ENCODE measurements at places on chromosomes 6 and 20.

- DNase-seq, result no peak
Observed at GRCh38 chr20:13286052-13286451, 65.0 kb downstream of the ISM1 start.

GRCh38 chr6:112997421-112998085, 650.4 kb downstream of the RFPL4B start:
- no peak for DNase-seq

- no peak for DNase-seq
Observed at GRCh38 chr6:15586503-15586902, 76.3 kb downstream of the DTNBP1 start.

- no peak for DNase-seq
Observed at GRCh38 chr6:105001906-105002305, 45.0 kb downstream of the LIN28B start.

GRCh38 chr6:142055219-142055618, 77.5 kb upstream of the GJE1 start:
- no peak for DNase-seq

DNA sequence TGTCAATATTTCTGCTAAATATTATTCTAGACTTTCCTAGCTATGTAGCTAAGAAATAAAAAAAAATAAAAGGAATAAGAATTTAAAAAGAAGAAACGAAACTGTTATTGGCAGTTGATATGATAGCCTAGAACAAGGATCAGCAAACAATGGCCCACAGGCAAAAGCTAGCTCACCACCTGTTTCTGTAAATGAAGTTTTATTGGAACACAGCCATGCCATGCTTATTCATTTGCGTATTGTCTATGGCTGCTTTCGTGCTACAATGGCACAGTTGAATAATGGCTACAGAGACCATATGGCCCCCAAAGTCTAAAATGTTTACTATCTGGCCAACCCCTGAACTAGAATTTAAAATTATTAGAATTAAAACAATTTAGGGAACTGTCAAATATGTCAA, 952.6 kb upstream of the MAP3K7 start:
- no peak for DNase-seq

DNA sequence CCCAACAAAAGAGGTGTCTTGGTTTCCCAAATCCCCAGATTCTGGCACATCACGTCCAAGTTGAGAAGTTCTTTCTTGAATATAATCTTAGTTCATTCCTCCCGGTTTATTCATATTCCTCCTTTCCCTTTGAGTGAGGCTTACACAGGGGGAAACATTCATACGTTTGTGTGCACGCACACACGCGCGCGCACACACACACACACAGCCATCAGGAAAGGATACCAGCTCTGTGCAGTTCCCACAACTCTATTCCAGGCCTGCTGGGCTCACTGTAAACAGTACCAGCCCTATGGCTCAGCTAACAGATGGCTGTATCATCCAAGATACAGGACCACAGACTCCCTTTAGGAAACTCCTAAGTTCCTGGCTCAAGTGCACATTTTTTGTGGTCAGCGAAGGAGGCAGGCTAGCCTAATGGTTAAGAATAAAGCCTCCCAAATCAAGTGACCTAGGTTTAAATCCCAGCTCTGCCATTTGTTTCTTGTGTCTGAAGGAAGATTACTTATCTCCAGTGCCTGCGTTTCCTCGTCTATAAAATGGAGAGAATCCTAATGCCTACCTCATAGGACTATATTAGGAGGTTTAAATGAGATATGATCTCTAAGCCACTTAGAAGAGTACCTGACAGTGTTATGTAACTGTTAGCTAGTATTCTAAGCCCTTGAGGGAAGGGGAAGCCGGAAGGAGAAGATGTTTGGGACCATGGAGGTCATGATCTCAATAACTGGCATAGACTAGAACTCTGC, 3.7 kb upstream of the TAF8 start:
- DNase-seq, result peak; percentile 6

- no peak for DNase-seq
Observed at GRCh38 chr6:47654255-47654654, 44.1 kb upstream of the ADGRF4 start.

GRCh38 chr20:42979720-42980119, 210.0 kb downstream of the PTPRT start:
- DNase-seq, result no peak

- DNase-seq, result no peak
Observed at GRCh38 chr6:32553037-32553742, 23.1 kb upstream of the HLA-DRB5 start.

DNA sequence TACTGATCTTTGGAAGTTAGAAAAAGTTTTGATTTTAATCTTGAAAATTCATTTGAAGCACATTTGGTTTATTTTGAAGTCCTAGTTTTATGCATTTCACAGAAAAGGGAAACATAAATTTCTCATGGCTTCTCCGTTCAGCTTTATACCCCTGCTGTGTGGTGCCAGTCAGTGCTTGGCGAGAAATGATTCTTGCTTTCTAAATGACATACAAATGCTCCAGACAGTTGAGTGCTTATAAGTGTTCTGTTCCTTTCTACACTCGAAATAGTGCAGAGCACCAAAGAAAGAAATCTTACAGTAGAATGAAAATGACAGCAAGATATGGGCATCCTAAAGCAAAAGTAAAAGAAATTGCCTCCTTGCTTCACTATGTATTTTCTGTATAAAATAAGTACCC, 9.0 kb upstream of the ZNF292 start:
- no peak for DNase-seq

DNA sequence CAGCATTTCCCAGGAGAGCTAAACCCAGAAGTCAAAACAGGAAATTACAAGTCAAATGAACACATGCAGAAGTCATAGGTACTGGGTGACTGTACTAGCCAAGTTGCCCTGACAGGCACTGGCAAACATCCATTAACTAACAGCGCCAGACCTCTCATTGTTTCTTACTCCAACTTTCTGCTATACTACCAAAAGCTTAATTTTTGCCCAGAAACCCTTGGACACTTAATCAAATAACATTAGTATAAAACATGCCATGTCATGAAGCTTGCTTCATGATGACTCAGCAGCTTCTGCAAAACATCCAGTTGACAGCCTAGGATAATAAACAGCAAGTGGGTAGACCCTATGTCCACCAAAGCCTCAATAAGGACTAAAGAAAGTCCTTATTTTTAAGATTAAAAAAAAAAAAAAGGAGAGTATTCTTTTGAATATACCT, 3.5 kb downstream of the NUP153 start:
- DNase-seq, result peak; percentile 41

- no peak for DNase-seq
Observed at GRCh38 chr20:11431621-11432020, 486.1 kb upstream of the BTBD3 start.

GRCh38 chr6:101195588-101195987, 197.9 kb upstream of the GRIK2 start:
- DNase-seq, result no peak

DNA sequence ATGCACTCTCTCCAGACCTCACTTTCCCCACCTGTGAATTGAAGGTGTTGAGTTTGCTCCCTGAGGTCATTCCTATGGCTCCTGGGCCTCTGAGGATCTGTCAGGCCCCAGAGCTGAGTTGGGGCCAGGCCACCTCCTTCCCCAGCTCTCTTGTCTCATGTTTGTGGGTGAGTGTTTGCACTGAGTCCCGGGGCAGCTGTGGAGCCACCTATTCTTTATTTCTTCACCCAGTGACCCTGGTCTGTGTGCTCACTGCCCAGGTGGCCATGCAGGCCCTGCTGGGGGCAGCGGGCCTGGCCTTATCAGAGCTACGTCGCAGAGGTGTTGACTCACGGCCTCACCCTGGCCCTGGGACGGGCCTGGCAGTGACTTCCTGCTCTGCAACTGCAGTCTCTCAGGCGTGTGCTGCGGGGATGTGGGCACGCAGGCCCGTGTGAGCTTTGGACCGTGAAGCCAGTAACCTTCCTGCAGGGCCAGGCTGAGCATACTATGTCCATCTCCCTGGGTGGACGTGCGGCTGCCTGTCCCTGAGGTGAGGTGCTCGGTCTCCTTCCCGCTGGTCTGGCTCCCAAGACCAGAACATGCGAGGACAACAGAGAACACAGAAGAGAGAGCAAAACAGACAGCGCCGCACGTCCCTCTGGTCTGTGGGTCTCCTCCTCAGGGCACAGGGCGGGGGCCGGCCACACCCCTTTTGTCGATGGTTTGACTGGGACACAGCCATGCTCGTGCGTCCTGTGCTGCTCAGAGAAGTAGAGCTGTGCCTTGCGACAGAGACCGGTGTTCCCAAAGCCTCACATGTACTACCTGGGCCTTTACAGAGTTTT, 12.1 kb downstream of the TMEM181 start:
- DNase-seq, result no peak

GRCh38 chr20:51169813-51170212, 146.9 kb upstream of the KCNG1 start:
- DNase-seq, result no peak

GRCh38 chr20:35172434-35172806, 548 bp downstream of the PROCR start:
- DNase-seq, result no peak

DNA sequence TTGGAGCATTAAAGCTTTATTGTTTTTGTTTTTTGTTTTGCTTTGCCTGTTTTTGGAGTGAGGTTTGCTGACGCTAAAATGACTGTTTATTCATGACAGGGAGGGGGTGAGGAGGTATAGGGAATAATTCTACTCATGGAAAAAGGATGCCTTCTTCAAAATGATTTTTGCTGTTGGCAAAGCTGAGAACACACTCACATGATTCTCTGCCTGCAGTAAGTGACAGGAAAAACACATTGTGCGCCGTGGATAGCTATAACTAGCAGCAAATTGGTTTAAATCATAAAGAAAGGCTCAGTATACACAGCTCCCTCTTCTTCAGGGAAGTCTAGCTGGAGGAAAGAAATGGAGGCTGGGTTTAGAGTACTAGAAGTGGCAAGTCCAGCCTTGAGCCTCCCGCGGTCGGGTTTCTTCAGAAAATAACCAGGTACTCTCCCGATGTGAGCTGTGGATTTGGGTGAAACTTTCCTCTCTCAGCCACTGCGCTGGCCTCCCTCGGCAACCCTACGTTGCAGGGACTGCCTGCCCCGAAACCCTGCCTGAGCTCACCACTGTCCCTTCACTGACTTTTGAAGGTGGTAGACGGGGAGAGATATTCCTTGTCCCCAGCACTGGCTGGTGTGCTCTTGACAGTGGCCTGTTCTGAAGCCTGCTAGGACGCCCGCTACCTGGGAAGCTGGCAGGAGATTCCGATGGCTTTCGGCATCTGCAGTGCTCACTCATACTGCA, 278.2 kb downstream of the NRN1 start:
- no peak for DNase-seq

DNA sequence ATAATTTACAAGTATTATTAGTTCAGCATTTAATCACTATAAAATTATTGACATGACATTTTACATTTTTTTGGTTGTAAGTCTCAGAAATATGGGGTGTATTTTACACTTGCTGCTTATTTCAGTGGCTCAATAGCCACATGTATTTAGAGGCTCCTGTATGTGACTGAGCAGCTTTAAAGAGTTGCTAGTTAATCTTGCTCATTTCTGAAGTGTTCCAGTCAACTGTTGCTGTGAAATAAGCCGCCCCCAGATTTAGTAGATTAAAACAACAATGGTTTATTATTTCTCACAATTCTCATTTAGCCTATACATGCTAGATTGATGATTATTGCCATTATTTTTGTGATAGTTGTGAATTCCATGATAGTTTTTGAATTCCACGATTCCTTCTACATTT, 23.0 kb downstream of the CD109 start:
- no peak for DNase-seq

GRCh38 chr20:5442101-5442500, 125.3 kb upstream of the PROKR2 start:
- DNase-seq, result no peak

DNA sequence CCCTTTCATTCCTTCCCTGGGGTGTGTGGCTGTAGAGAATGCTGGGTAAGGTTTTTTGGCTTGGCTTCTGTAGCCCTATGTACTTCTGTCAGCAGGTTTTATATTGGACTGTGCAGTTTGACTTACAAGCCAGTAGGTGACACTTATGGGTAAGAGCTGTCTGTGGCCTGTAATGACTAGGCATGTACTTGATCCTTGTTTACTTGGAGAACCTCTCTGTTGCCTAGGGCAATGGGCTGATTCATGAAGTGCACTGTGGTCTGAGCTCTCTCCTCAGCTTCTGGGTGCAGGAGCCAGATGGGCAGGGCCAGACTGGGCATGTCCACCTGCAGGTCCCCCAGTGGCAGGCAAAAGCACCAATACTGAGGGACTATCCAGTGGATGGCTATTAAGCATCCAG, 544.6 kb downstream of the ADGRB3 start:
- no peak for DNase-seq

GRCh38 chr6:41593406-41593805, 44.9 kb upstream of the MDFI start:
- DNase-seq, result no peak

DNA sequence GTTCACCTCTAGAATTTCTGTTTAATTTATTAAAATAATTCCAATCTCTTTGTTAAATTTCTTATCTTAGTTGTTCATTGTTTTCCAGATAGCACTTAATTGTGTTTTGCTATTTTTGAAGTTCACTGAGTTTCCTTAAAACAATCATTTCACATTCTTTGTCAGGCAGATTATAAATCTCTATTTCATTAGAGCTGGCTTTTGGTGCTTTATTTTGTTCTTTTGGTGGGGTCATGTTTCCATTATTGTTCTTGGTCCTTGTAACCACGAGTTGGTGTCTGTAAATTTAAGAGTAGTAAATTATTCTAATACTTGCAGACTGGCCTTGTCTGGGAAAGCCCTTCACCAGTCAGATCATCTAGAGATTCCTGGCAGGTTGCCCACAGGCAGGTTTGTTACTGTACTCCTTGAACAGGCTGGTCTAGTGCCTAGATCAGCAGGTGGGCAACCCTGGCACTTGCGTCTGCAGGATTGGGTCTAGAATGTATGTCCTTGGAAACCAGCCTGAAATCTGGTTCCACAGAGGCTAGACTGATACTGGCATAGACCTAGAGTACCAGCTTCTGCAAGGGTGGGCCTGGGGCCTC, 110.4 kb downstream of the ADGB start:
- DNase-seq, result no peak

Measured in CD4-positive, alpha-beta T cell treated with Interleukin-10 for 1 hour (primary cell).